ENCODE measurements at places on chromosomes 2 and 18.

DNA sequence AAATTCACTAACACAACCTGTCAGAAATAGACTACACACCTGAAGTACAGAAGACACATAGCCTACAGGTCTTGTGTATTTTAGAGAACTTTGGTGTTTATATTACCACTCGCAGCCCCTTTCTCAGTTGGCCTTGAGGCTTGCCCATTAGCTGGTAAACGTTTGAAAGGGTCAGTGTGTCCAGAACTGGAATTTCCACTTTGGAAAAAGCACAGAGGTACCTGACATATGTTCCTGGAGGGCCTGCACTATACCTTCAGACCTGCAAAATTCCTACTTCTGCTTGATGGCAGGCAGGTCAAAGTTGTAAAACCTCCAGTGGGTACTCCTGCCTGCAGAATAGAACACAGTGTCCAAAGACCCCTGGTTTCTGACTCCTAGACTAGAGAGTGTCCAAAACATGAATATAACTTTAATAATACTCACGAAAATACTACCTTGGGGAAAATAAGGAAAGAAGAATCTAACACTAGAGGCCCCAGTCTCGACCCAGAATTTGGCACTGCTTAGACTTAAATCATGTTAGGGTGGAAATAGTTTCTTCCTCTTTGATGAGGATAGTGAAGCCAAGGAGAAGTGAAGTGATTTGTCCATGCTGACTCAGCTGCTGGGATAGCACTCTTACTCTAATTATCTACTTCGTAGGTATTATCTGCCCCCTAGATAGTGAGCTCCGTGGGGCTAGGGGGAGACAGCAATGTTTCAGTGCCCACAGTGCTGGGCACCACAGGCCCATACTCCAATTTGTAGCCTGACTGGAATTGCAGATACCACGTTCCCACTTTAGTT lies 2.8 kb downstream of the KCTD1 start:
- no peak for DNase-seq

DNA sequence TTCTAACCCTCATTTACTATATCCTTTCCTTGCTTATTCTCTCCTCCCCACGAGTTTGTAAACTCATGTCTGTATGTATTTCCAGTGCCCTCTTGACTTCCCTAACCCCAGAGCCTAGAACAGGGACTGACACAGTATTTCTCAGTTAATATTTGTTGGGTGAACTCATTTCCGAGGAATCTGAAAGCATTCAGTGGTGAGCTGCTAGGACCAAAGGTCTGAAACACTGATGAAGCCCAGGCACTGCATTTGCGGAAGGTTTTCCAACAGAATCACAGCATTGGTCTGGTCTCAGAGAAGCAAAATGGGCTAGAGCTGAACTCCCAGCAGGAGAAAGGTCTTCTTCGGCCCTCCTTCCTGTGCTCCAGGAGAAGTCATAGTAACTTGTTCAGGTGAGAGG lies 56.8 kb downstream of the SOX11 start:
- no peak for DNase-seq

- no peak for DNase-seq
Observed at GRCh38 chr18:22831441-22831904, 101.7 kb upstream of the RBBP8 start.

- DNase-seq = no peak
Observed at GRCh38 chr18:55588870-55589595, 1.0 kb upstream of the TCF4 start.

DNA sequence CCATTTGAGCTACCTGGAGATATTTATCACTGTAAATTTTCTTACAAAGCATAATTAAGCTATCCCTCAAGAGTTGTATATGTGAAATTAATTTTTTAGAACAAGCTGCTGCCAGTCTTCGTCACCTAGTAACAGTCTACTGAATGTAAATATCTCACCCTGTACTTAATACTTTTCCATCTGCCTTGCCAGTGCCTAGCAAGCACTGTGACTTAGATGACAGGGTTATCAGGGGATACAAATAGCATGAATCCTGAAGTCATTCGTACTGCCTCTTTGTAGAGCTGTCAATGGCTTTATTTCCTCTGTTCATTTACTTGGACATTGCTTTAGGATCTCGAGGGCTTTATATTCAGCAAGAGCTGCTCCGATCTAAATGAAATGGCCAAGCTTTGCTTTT lies 763.6 kb downstream of the ADCYAP1 start:
- DNase-seq = no peak

DNA sequence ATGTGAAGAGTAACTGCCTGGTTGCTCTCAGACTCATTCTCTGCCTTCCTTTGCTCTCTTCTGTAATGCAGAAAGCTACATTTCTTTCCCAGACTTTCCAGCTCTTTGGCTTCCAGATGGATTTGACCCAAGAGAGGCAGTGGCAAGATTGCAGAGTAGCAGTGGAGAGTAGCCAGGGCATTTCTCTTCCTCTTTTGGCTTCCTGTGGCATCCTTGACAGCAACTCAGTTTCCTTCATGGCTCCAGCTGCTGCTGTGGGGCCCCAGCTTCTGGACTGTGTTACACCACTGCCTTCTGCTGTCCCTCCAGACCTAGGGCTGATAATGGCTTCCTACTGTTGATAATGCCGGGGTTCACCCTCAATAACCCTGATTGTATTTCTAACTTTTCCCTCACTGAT lies 469.4 kb upstream of the SPRED2 start:
- no peak for DNase-seq

DNA sequence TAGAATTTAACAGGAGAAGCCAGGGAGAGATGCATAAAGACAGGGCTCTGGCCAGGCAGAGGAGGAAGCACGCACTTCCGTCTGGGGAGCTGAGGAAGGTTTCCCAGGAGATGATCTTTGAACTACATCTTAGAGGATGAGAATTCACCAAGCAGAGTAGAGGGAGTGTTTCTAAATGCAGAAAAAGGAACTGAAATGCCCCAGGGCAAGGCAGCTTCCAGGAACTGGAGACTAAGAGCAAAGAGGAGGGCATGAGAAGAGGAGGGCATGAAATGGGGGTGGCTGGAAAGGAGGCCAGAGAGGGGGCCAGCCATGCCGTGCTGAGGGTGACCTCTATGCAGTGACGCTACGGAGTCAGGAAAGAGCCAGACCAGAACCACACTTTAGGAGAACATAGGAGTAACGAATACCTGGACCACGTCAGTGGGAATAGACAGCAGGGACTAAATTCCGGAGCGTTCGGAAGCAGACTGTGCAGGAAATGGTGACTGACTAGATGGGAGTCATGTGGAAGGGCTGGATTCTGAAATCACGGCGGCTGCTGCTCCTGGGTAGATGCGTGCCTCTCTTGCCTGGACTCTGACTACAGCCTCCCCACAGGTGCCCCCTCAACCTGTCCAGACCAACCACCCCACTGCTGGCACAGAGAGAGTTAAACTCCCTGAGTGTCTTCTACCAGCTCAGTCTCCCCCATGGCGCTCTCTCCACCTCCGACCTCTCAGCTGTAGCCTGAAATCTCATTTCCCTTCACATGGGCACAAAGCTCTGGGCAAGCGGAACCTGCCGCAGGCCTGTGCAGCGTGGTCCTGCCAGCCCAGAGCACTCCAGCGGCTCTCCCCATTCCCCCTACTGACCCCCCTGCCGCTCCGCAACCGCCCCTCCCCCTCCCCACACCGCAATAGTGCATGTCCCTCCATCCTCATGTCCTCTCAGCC lies 87.0 kb upstream of the RTN4 start:
- no peak for DNase-seq

GRCh38 chr2:167706800-167707199 lies 540.6 kb downstream of the STK39 start:
- DNase-seq = no peak

DNA sequence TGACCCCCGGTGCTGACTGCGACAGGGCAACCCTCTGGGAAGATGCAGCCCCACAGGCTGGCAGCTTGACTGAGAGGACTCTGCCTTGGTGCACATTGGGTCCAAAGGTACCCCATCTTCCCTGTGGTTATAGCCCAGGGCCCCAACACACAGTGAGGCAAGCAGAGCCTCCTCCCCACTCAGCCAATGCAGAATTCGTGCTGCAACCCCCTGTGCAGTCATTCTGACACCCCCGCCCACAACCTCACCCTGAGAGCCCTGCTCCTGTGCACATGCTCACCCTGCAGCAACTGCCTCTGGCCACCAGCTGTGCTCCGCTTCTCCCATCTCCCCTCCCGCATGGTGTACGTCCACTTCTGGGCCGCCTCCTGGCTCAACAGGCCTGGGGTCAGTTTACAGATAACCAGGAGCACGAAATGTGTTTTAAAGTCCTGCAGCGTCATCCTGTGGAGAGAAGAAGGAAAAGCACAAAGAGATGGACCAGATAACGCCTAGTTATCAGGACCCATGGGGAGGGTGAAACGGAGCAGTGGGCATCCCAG lies 24.4 kb downstream of the CAPN14 start:
- no peak for DNase-seq

- DNase-seq = no peak
Observed at GRCh38 chr2:219261024-219261855, 7.5 kb upstream of the TUBA4A start.

GRCh38 chr2:138084206-138084605 lies 119.9 kb downstream of the HNMT start:
- no peak for DNase-seq

- DNase-seq = no peak
Observed at GRCh38 chr2:144349674-144350073, 170.2 kb downstream of the ZEB2 start.

DNA sequence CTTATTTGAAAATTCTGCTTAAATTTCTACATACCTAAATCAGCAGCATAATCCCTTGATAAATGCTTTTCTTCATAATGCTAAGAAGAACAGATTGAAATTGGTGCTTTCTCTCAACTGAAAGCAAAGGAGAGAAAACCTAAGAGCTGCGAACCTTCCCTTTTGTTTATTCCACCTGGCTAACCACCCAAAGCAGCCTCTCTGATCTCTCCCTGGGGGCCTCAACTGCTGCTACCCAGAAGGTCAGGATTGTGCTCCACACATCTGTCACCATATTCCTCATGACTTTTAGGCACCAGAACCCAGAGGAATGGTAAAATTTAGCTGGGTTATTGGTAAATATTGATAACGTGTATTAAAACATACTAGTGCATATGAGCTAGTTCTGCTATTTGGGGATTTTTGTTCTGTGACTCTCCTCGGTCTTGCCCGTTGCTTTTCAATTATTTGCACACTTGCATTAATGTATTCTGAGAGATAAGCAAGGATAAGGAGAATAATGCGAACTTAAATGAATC lies 334.1 kb downstream of the RIT2 start:
- no peak for DNase-seq

Data from cortex of kidney (tissue), 1 donor.